ENCODE measurements at places on chromosomes 2 and 18. TPM values are rescaled to one million over a fixed set of nuclear protein-coding genes. Genes with fewer than 3 reads are reported as not detected.

The TUBA3E gene
- total RNA-seq, result not detected

The RMDN2 gene
- 18.5 TPM for total RNA-seq

The DDX1 gene
- 36.4 TPM for total RNA-seq

The EVA1A gene
- total RNA-seq, result 125 TPM

The SERPINB7 gene
- total RNA-seq, result not detected

The ZNF385B gene
- total RNA-seq, result 9.0 TPM

The MALT1 gene
- total RNA-seq, result 16.0 TPM

The KHK gene
- total RNA-seq, result 283 TPM

The TDRD15 gene
- total RNA-seq, result 1.4 TPM

The NYAP2 gene
- total RNA-seq, result not detected

The SERPINB3 gene
- not detected for total RNA-seq

DNA sequence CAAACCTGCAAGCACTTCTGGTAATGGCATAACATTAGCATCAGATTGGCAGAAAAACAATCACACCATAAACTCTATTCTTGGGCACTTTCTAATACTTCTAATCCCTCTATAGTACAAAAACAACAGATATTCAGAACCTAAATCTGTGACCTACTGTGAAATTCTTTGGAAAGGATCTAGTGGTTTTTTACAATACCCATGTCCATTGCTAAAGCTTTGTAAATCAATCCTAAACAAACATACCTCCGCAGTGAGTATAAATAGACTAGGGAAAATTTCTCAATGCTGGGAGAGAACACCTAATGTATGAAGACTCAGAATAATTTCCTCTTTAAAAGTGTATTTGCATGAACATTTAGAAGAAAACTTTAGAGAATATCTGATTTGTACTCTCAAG is 1098.5 kb upstream of the DDX18 start:
- H3K4me3 ChIP-seq, result no peak overlapping the region
- no peaks in the 10 kb centered on the region for H3K27me3 ChIP-seq
- no peak overlapping the region for H3K27ac ChIP-seq
- no peaks in the 10 kb centered on the region for H3K36me3 ChIP-seq
- no peak for DNase-seq

GRCh38 chr2:121969166-121969565 is 213.7 kb downstream of the TSN start:
- no peaks in the 10 kb centered on the region for H3K4me1 ChIP-seq
- no peaks in the 10 kb centered on the region for H3K36me3 ChIP-seq
- DNase-seq, result no peak
- no peaks in the 10 kb centered on the region for H3K27me3 ChIP-seq
- H3K4me3 ChIP-seq, result no peak overlapping the region
- no peak overlapping the region for H3K27ac ChIP-seq

DNA sequence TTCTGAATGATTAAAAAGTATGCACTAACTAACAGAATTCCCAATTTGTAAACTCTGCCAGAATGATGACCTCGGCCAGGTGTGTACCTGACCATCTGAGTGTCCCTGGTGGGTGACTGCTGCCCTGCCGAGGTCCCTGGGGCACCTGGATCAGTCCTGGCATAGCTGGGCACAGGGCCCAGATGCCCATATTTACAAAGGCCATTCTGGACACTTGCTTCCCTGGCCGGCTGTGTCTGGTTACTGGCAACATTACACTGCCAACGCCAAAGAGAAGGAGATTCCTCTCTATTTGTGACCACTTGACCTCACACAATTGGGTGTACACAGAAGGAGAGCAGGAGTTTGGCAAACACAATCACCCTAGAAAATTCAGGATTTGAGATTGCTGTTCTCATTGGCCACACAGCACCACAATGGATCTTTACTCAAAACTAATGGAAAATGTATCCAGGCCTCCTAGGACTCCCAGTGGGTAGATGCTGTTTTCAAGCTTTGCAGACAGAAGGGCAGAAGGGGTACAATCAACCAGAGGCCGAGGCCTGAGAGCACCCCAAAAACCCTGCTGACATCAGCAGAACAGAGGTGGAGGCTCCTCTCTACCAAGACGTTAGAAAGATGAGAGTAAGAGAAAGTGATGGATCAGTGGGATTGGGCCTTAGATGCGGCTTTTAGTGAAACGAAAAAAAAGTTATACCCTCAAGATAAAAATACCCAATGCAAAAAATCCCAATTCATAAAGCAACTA is 58.3 kb upstream of the PXDN start:
- no peaks in the 10 kb centered on the region for H3K27me3 ChIP-seq
- H3K36me3 ChIP-seq, result no peaks in the 10 kb centered on the region
- no peak overlapping the region for H3K27ac ChIP-seq
- H3K4me1 ChIP-seq, result no peaks in the 10 kb centered on the region

GRCh38 chr2:147756069-147756468 is 88.8 kb upstream of the ACVR2A start:
- no peak for DNase-seq
- H3K27me3 ChIP-seq, result no peaks in the 10 kb centered on the region
- no peak overlapping the region for H3K4me3 ChIP-seq
- H3K27ac ChIP-seq, result no peak overlapping the region
- H3K4me1 ChIP-seq, result no peaks in the 10 kb centered on the region

DNA sequence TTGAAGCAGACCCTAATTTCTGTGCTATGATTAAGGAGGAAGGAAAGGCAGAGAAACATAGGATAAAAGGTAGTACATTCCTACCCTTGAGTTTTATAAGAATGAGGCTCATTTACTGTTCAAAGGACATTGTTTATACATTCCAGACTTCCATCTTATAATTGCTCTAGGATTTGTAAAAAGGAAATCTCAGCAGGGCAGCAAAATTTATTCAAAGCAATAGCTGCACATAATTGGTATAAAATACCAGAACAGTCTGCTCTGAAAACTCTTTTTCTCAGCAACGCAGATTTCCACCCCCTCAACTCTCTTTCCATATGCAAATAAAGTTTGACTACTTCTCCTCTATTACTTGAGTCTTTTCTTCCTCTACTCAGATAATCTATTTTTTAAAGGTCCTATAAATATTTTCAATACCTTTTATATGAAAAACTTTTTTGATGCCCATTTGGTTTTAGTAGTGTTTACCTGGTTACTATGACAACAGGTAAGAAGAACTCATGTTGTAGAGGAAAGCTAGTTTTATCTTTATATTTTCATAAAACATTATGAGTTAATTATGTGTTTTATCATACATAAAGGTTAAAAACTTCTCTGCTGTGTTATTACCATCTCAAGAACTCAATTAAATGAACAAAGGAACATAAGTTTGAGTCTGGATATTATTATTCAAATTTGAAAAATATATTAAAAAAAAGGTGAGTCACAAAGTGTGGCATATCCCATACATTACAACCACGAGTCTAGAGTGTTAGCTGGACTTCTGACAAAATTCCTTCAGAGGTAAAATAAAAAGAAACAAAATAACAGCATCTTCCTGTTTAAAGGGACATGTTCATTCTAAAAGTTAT is 19.9 kb downstream of the RBMS1 start:
- H3K36me3 ChIP-seq, result no peaks in the 10 kb centered on the region
- H3K27ac ChIP-seq, result no peak overlapping the region
- H3K4me3 ChIP-seq, result no peak overlapping the region
- H3K27me3 ChIP-seq, result no peaks in the 10 kb centered on the region
- H3K4me1 ChIP-seq, result peaks cover 5% of the 10 kb centered on the region

- H3K27ac ChIP-seq, result no peak overlapping the region
- no peaks in the 10 kb centered on the region for H3K36me3 ChIP-seq
- no peak for DNase-seq
- peaks cover 4% of the 10 kb centered on the region for H3K4me1 ChIP-seq
- no peak overlapping the region for H3K4me3 ChIP-seq
Observed at GRCh38 chr2:134873152-134873551, 34.7 kb downstream of the ACMSD start.

- H3K27ac ChIP-seq, result no peak overlapping the region
- DNase-seq, result no peak
Observed at GRCh38 chr2:220168891-220169546, 541.6 kb downstream of the SLC4A3 start.

- H3K27ac ChIP-seq, result no peak overlapping the region
- DNase-seq, result no peak
- H3K4me3 ChIP-seq, result no peak overlapping the region
- no peaks in the 10 kb centered on the region for H3K27me3 ChIP-seq
Observed at GRCh38 chr2:205770577-205770976, 88.3 kb downstream of the NRP2 start.

DNA sequence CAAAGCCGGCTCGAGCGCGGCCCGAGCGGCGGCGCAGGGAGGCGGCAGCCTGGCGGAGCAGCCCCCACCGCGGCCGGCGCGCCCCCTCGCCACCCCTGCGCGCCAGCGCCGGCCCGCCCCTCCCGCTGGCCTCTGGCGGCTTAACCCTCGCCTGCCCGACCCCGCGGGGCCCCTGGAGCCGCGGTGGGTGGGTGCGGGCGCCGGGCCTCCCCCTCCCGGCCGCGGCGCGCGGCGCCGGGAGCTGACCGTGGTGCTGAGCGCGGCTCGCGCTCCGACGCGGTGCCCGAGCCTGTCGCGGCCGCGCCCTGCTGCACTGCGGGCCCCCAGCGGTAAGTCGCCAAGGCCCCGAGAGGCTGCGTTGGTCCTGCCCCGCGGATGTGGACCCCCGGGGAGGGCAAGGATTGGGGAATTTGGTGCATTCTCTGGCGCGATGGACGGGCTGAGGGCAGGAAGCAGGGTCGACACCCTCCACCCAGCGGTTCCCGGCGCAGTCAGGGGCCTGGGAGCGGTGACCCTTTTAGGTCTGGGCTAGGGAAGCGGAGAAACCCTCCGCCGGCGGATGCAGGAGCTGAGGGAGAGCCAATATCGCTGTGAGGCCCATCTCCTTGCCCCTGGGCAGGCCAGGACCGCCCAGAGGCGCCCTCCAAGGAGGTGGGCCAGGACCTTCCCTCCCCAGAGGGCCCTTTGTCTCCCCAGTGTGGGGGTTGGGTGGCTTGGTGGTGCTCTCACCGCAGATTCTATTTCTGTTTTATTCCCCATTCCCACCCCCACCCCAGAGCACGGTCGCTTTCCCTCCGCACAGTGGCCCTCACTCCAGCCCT is 923 bp downstream of the AMER3 start:
- no peak for DNase-seq
- no peaks in the 10 kb centered on the region for H3K4me1 ChIP-seq
- H3K27ac ChIP-seq, result no peak overlapping the region

DNA sequence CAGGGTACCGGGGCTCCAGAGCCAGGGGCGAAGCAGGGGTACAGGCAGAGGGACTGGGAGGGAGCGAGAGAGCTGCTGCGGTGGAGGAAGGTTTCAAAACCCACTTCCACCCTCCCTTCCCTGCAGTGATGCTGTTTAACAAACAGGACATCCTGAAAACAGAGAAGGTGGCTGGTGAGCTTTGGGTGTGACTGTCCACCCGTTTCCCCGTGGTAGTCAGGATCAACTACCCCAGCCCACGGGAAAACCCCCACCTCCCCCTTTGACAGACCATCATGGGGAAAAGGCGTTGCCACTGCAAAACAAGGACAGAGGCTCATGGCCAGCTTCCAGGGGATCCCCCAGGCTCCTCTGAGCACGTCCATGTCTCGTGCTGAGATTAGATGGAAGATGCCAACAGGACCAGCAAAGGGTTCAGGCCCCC is 12.9 kb downstream of the TMEM185B start:
- DNase-seq, result no peak
- H3K4me3 ChIP-seq, result no peak overlapping the region
- no peaks in the 10 kb centered on the region for H3K27me3 ChIP-seq
- H3K27ac ChIP-seq, result no peak overlapping the region
- no peaks in the 10 kb centered on the region for H3K4me1 ChIP-seq
- H3K36me3 ChIP-seq, result no peaks in the 10 kb centered on the region

DNA sequence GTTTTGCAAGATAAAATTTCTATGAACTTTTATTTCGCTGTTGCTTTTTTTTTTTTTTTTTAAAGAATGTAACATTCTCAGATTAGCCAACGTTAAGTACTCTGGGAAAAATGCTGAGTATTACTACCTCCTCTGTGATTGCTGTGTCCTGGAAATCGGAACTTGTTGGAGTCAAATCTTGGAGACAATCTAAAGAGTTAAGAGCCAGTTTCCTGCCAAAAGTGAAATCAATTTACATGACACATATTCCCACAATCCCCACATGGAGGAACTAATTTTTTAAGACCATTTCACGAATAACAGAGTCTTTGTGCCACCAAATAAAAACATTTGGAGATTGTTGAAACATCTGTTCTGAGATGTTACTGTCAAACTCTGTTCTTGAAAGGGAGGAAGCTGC is 127.8 kb downstream of the MEP1B start:
- H3K4me1 ChIP-seq, result no peaks in the 10 kb centered on the region
- no peak overlapping the region for H3K27ac ChIP-seq
- H3K4me3 ChIP-seq, result no peak overlapping the region
- H3K36me3 ChIP-seq, result no peaks in the 10 kb centered on the region
- no peak for DNase-seq

GRCh38 chr2:148645539-148646230 is 1.1 kb downstream of the EPC2 start:
- peaks cover 12% of the 10 kb centered on the region for H3K4me1 ChIP-seq
- peak overlapping the region; percentile 94 for H3K4me3 ChIP-seq
- DNase-seq, result peak; percentile 69

GRCh38 chr2:17821535-17822444 is 5.5 kb downstream of the MSGN1 start:
- DNase-seq, result no peak
- no peaks in the 10 kb centered on the region for H3K4me1 ChIP-seq
- no peaks in the 10 kb centered on the region for H3K27me3 ChIP-seq
- no peaks in the 10 kb centered on the region for H3K36me3 ChIP-seq
- no peak overlapping the region for H3K4me3 ChIP-seq

- DNase-seq, result no peak
- H3K27me3 ChIP-seq, result no peaks in the 10 kb centered on the region
- no peaks in the 10 kb centered on the region for H3K36me3 ChIP-seq
Observed at GRCh38 chr18:8660316-8660715, 45.0 kb upstream of the MTCL1 start.

DNA sequence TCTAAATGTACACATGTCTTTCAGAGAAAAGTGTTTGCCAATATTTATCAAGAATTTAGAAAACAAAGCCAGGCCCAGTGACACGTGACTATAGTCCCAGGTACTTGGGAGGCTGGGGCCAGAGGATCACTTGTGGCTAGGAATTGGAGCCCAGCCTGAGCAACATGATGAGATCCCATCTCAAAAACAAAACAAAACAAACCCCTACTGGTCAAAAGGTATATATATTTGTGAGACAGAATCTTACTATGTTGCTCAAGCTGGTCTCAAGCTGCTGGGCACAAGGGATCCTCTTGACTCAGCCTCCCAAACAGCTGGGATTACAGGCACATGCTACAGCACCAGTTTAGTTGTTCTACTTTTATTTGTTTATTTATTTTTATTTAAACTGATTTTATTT is 79.2 kb downstream of the ZDBF2 start:
- no peak overlapping the region for H3K27ac ChIP-seq
- no peak overlapping the region for H3K4me3 ChIP-seq
- H3K27me3 ChIP-seq, result no peaks in the 10 kb centered on the region
- no peaks in the 10 kb centered on the region for H3K4me1 ChIP-seq
- no peaks in the 10 kb centered on the region for H3K36me3 ChIP-seq
